Uterus (tissue), 4 donors: ENCODE measurements at places on chromosomes 3 and 15. TPM values are rescaled to one million over a fixed set of nuclear protein-coding genes. Genes with fewer than 3 reads are reported as not detected.

Gene SATB1
- 82.1 TPM for total RNA-seq

Gene TMEM158
- total RNA-seq: 2.6 TPM

Gene ZNF501
- total RNA-seq: 26.0 TPM

Gene ZXDC
- total RNA-seq: 33.0 TPM

Gene ANKDD1A
- total RNA-seq: 0.59 TPM
